ENCODE measurements at places on chromosomes 7 and 10.
A peak's percentile ranks its signal among the peaks of the same experiment; 100 is the strongest.

DNA sequence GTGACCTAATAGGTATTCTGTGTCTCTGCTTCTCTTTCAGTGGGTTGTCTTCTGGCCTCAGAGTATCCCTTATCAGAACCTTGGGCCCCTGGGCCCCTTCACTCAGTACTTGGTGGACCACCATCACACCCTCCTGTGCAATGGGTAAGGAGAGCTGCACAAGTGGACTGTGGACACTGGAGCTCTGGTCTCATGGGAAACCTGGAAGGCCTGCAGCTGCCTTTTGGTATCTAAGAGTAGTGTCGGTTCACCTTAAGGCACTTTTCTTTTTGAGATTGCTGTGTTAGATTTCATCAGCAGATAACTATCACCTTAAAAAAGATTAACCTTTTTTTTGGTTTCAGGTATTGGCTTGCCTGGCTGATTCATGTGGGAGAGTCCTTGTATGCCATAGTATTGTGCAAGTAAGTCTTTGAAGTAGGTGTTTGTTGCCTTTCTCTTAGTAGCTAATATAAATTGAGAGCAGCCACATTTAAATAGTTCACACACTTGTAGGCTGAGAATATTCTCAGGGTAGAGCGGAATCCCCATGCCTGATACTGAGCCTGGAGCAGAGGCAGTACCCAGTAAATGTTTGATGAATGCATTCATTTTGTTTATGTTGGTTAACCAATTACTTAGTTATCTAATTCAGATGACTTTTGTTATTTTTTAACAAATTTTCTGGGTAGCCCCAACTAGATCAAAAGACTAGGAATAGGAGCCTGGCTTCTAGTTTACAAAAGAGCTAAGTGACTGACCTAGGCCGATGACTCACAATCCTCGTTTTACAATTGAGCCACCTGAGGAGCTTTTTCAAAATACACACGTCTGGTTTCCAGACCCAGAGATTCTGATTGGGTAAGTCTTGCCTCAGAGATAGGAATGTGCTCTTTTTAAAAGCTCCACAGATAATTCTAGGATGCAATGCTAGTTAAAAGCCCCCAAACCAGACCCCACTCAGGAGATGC is 3.6 kb downstream of the TMEM254 start:
- no peak for DNase-seq

GRCh38 chr10:51964630-51965029 is 265.2 kb upstream of the CSTF2T start:
- DNase-seq: no peak

- no peak for DNase-seq
Measured at GRCh38 chr7:22681312-22681711, 45.7 kb upstream of the IL6 start.

DNA sequence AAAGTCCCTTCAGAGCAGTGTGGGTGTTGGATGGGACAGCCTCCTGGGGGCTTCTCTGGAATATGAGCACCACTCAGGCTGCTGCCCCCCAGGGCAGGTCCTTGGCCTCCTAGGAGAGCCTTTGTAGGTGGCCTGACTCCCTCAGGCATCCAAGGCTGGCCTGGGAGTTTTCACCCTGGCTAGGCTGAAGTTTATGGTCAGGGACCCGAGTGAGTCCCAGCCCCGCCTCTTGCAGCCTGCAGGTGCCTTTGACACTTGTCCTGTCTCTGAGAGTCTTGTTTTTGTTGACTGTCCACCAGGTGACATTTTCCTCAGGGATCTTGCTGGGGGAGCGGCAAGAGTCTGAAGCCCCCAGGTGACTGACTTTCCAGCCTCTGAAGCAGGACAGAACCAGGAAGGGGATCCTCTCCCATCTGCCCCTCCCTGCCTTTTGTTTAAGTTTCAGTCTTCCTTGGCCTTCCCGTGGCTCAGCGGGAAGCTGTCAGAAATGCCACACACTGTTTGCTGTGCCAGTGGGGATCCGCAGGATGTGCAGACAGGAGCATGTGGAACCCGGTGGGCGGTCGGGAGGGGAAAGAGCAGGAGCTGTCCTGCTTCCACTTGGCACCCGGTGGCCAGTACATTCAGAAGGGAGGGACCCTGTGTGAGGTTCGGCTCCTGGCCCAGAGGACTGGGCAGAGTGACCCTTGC is 59.5 kb downstream of the LRRC18 start:
- no peak for DNase-seq

- no peak for DNase-seq
Measured at GRCh38 chr7:133529861-133530260, 277.0 kb downstream of the EXOC4 start.

- no peak for DNase-seq
Measured at GRCh38 chr10:64345856-64346255, 824.7 kb downstream of the REEP3 start.

DNA sequence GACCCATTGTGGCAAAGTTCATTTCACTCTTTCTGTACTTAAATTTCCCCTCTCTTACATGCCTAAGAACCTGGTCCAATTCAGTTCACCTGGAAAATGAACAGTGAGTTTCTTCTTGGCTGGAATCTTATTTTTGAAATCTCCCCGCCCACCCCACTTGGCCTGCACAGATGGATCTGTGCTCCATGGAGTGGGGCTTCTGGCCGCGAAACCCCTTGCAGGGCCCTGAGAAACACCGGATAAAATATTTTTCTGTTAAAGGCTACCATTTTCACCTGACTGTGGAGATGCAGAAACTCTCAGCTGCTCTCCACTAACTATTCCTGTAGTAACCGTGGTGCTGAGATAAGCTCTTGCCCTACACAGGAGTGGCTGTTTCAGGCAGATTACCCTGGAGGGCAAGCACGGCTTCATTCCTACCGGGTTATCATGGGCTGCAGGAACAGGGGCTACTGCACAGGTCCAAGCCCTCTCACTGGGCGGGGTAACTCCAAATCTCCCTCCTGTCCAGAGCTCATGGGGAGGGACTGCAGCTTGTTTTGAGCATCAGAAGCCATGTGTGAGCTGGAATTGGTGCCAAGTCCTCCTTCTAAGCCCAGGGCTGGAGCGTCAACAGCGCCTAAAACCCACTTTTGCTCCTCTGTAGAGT is 118.9 kb downstream of the PRPF18 start:
- no peak for DNase-seq

DNA sequence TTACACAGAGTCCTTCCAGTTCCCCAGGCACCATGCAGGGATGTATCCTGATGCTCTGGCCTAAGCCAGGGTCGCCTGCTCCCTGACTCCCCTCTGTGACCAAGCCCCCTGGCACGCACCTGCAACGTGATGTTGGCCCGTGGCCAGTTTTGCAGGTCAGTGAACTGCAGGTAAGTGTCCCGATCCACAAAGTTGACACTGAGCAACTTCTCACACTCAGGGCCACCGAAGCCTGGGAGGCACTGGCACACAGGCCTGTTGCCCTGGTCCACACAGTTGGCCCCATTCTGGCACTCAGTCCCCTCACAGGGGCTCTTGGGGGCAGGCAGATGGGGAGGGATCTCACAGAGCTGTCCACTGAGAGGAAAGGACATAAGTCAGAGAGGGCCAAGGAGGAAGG is 174.3 kb downstream of the LCOR start:
- no peak for DNase-seq

DNA sequence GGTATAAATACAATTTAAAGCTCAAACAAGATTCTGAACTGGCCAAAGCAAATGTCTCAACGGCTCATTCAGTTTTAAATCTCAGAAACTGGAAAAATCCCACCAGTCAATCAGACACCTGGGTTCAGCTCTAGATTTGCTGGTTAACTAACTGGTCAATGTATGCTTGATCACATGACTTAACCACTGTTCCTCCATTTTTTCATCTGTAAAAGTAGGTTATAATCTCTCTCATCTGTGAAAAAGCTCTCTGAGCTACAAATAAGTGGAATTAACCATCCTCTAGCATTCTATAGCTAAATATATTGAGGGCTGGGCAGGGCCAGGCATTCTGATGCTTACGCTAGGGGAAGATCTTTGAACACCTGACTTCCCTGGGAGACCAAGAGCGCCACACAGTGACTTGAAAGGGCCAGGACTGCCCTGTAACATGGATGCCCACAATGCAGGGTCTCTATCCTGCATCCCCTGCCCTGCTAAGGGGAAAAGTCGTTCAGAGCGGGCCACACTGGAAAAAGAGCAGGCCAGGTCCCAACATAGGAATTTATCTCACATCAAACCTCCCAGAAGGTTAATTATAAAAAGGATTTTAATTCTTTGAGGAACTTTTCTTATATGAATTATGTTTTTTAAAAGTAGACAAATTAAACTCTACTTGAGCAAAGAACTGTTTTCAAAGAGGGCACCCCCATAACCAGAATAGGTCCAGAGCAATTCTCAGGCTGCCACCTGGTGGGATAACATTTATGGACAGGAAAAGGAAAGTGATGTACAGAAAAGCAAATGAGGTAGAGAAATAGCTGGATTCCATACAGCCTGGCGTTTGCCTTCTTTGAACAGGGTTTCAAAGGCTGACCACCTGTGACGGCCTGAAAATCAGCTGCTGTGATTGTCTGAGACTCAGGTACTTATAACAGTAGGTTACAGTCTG is 1.8 kb downstream of the RP9 start:
- peak; percentile 63 for DNase-seq

GRCh38 chr10:114711176-114711868 is 53.2 kb upstream of the ABLIM1 start:
- DNase-seq: no peak

GRCh38 chr10:62015994-62016393 is 114.5 kb downstream of the ARID5B start:
- DNase-seq: no peak

DNA sequence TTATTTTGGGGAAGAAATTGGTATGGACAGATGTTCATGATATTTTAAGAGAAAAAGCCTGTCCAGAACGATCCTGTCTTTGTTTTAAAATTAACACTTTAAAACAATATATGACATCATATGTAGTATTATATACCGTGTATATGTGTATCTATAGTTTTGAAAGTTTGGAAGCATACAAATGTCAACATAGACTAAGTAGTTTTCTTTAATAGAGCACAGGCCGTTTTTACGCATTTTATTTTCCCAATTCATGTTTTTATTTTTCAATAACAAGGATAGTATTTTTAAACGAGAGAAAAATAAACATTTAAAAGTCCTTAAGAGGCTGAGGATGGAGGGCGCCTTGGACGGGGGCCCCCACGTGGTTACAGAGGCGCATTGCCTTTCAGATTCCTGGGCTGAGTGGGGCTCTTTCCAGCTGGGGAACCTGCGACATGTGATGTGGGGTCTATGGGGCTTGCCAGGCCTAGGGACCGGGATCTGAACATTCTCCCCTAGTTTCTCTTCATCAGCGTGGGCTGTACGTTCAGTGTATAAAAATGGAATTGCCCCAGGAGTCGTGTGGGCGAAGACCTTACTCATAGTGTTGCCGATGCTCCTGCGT is 127.8 kb upstream of the ZNF746 start:
- DNase-seq: peak; percentile 60

GRCh38 chr7:7446616-7447015 is 89.1 kb downstream of the COL28A1 start:
- no peak for DNase-seq

- no peak for DNase-seq
Measured at GRCh38 chr10:97690133-97690532, 3.1 kb upstream of the AVPI1 start.

- peak; percentile 32 for DNase-seq
Measured at GRCh38 chr10:97590082-97590747, 694 bp downstream of the C10orf62 start.

- DNase-seq: no peak
Measured at GRCh38 chr7:142139597-142140400, 28.3 kb downstream of the MGAM2 start.

- DNase-seq: no peak
Measured at GRCh38 chr7:26515314-26515842, 223.7 kb downstream of the SNX10 start.

- DNase-seq: no peak
Measured at GRCh38 chr7:4861673-4862072, at the start of gene PAPOLB. PAPOLB (minus strand) TSS chr7:4862030; CDS start chr7:4861810, 220 bp downstream.

- no peak for DNase-seq
Measured at GRCh38 chr10:67990093-67990492, 85.0 kb downstream of the HERC4 start.

- no peak for DNase-seq
Measured at GRCh38 chr10:119634219-119634544, 17.0 kb upstream of the BAG3 start.

DNA sequence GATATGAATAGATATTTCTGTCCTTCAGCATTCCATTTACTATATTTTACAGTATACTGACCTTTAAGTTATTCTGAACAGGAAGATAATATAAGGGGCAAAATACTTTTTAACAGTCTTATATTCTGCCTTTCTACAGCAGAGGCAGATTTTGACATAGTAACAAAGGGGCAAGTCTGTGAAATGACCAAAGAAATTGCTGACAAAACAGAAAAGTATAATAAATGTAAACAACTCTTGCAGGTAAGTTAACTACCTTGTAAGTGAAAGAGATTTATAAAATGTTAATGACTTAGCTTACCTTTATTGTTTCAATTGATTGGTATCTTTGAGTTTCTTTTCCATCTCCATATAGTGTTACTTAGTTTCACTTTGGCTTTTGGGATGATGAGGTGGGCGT is 56.0 kb downstream of the TAX1BP1 start:
- DNase-seq: no peak

DNA sequence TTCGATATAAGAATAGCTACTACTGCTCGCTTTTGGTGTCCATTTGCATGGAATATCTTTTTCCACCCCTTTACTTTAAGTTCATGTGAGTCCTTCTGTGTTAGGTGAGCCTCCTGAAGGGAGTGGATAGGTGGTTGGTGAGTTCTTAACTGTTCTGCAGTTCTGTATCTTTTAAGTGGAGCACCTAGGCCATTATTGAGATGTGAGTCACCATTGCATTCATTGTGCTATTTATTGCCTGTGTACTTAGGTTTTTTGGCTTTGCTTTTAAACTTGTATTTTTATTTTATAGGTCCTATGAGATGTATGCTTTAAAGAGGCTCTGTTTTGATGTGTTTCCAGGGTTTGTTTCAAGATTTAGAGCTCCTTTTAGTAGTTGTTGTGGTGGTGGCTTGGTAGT is 1430.8 kb downstream of the REEP3 start:
- no peak for DNase-seq

DNA sequence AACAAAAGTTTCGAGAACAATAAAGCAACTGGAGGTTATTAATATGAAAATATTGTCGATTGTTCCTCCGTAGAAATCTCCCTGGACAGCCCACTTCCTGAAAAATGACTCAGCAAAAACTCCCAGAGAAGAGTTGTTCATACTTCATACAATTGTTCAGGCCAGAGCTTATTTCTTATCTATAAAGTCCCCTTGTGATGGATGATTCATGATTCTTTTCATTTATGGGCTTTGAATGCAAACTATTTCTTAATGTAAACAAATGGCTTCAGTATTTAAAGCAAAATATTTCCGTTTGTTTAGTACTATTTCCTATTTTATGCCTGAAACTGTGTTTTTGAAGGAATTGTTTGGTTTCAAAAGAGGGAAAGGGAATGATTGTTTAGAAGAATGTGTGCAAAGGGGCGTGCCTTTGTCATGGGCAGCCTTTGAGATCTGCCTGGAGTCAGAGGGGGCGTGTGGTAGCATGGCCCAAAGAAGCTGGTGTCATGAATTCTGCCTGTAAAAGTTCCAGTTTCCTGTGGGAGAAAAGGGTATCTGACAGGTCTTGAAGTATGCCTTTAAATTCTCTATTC is 26.2 kb upstream of the EXOC6 start:
- DNase-seq: no peak

GRCh38 chr10:42991442-42992098 is 85.3 kb upstream of the RET start:
- no peak for DNase-seq
